ENCODE measurements at places on chromosomes 7 and 10.

DNA sequence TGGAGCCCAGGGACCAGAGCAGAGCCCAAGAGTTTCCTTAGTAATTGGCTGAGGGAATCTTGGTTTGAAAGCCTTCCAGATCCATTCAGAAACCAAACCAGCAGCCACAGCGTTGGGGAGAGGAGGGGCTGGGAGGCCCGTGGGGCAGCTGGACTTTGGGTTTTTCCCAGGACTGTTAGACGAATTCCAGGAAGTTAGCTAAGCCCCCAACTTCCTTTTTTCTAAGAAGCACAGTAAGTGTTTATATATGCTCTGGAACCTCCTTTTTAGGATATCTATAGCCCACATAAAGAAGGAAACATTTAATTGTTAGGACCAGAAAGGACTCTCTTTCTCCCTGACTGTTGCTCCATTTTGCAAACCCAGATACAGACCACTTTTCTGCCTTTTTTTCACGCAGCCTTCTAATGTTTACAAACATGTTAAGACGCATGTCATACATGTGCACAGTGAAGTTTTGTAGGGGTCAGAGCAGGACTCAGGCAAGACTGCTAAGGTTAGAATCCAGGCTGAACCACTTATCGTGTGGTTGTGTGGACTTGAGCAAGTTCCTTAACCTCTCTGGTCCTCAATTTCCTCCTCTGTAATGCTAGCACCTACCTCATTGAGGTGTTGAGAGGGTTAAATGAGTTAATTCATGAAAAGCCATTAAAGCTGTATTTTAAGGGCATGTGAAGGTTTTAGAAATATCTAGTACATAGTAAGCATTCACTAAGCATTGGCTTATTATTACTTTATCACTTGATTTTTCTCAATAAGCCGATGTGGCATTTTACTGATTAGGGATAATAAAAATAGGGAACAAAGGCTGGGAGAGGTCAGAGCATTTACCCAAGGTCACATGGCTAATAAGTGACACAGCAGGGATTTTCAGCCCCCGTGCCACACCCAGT lies 42.4 kb downstream of the TBATA start:
- DNase-seq, result no peak

- DNase-seq, result no peak
Measured at GRCh38 chr7:84454174-84454959, 259.8 kb upstream of the SEMA3A start.

DNA sequence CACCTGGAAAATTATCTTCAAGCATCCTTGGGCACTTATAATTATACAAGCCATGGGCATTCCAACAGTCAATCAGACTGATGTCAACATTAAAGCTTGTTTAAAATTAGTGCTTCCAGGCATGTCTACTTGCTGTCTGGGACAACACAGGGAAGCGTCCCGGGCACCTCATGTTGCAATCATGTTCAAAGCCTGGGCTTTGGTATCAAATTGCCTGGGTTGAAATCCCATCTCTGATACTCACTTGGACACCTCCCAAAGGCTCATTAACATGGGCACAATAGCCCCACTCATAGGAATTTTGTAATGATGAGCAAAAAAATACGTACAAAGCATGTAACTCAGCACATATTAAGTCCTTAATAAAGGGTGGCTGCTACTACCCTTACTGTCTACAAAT lies 14.4 kb downstream of the AIFM2 start:
- DNase-seq, result no peak

DNA sequence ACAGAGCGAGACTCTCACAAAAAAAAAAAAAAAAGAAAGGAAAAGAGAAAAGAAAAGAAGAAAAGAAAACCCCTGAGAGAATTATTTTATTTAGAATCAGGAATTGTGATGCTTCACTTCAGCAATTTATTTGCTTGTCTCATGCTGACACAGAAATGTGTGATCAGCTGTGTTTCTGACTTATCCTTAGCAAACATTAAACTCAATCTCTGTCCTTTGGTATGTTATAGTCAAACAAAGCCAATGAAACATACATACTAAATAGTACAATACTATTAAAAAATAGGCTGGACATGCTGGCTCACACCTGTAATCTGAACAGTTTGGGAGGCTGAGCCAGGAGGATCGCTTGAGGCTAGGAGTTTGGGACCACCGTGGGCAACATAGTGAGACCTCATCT lies 733.0 kb upstream of the FZD8 start:
- no peak for DNase-seq

DNA sequence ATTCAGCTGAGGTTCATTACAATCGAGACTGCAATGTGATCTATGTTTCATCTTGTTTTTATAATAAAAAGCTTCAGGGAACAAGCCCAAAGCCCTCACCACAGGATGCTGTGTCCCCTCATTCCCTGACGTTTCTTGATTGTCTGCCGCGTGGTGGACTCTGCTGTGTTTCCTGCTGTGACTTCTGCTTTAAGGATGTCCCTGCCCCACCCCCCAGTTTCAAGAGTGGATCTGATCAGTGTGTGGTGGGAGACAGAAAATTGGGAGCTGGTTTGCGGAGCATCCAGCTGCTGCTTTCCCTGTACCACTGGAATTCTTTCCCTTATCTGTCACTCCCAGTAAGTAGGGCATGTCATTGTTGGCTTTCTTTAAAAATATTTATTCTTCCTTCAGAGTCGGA lies 86.2 kb downstream of the CREM start:
- DNase-seq, result no peak

GRCh38 chr7:50331564-50332208 lies 27.2 kb downstream of the IKZF1 start:
- DNase-seq, result no peak

Data from stimulated activated CD4-positive, alpha-beta T cell treated with anti-CD3 and anti-CD28 coated beads, Interleukin-15, amount 100 ng/mL, for 48 hours (primary cell).